EH (cell line): ENCODE measurements at places on chromosomes 3 and 15.

- no peak for DNase-seq
Observed at GRCh38 chr15:50563756-50564155, 17.3 kb upstream of the USP50 start.

GRCh38 chr3:187743195-187744141 lies 1.8 kb downstream of the BCL6 start:
- peak; percentile 70 for DNase-seq

GRCh38 chr15:40353697-40354096 lies 2.9 kb downstream of the PHGR1 start:
- no peak for DNase-seq

GRCh38 chr3:194306771-194307640 lies 44.1 kb downstream of the CPN2 start:
- DNase-seq = no peak

GRCh38 chr3:8891774-8892173 lies 71.5 kb downstream of the RAD18 start:
- DNase-seq = peak; percentile 94

DNA sequence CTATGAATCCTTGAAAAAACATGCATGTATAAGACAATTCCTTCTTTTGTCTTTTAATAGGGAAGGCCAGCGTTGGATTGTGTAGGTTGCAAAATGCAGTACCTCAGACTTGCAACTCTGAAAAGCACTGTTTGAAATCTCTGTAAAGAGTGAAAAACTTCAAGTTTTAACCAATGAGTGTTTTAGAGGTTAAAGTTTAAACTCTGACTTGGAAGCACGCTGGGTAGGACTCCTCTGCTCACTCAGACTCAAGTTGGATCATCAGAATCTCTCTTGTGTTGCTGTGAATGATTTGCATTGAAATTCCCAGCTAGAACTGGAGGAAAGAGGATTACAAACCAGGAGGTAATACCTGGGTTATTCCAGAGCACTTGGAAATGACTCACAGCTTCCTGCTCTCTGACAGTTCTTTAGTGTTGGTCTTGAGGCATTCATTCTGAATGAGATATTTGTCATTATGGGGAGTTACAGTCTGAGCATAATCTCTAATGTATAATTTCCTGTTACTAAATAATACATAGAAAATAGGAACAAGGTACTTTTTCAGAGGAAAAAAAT lies 49.1 kb downstream of the PLS1 start:
- peak; percentile 13 for DNase-seq

GRCh38 chr3:57758686-57759085 lies 2.6 kb downstream of the SLMAP start:
- peak; percentile 39 for DNase-seq

DNA sequence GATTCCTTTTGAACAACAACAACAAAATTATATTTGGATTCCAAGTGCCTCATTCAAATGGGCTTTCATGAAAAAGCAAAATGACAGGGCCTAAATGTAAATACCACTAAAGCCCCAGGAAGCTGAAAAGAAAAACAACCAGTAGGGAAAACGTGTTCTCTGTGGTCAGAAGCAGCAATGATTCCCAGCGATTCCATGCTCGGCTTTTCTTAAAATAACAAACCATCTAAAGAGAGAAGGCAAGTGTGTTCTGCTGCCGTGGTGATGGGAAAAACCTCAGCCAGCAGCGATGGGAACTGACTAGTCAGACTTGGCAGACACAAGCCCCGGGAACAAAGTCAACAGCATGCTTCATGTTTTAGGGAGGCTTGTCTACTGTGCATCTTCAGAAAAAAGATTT lies 153.6 kb downstream of the TNIK start:
- peak; percentile 99 for DNase-seq

- DNase-seq = peak; percentile 64
Observed at GRCh38 chr3:135908225-135908624, 57.3 kb upstream of the PPP2R3A start.

DNA sequence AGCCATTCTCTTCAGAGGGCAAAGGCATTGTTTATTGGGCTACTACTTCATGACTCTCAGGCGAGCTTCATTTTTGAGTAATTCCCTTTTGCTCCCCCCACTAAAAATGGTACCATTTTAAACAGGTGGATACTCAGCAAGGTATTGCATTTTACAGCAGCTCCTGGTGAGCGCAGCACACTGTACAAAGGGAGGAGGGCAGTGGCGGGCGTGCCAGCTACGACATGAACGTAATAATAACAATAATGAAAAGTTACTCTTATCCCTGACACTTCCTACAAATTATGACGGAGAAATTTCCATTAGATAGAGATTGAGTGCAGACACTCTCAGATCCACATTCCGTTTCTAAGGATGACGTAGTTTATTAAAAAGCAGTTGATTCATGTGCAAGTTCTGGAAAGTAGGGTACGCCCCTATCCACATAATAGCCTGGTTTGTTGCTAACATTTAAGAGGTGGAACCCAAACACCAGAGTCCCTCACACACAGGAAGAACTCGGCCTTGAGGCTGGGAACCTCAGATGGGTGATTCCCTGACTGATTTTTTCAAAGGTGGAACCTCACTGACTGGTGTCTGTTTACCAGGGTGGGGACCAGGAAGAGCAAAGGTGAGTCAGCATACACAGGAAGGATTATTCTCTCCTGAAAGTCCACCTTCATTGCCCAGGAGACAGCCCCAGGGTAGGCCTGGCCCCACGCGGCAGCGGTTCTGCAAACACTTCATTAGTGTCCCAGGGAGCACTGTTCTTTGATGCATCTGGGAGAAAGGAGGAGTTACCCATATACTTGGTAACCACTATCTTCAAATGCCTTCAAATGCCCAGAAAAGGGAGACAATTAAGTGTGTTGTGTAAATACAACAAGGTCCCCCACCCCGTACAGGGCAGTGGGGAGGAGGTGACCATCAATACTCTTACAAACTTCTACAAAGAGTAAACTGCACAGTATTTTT lies 69.9 kb downstream of the LDHAL6B start:
- DNase-seq = no peak

DNA sequence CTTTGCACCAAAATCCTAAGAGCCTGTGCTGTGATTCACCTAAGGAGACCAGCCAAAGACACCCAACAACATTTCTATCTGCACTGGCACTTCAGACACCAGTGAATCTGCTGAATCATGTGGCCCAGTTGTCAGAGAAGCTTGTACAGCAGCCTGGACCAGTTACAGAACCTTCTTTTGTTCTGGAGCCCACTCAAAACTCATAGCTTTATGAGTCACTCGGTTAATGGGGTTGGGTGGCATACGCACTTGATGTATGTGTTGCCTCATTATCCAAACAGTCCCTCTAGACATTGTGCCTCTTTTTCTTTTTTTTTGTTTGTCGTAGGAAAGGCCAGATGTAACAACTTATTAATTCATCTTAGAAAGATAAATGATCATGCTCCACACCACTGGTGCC lies 25.6 kb upstream of the GOLGA6L2 start:
- no peak for DNase-seq

DNA sequence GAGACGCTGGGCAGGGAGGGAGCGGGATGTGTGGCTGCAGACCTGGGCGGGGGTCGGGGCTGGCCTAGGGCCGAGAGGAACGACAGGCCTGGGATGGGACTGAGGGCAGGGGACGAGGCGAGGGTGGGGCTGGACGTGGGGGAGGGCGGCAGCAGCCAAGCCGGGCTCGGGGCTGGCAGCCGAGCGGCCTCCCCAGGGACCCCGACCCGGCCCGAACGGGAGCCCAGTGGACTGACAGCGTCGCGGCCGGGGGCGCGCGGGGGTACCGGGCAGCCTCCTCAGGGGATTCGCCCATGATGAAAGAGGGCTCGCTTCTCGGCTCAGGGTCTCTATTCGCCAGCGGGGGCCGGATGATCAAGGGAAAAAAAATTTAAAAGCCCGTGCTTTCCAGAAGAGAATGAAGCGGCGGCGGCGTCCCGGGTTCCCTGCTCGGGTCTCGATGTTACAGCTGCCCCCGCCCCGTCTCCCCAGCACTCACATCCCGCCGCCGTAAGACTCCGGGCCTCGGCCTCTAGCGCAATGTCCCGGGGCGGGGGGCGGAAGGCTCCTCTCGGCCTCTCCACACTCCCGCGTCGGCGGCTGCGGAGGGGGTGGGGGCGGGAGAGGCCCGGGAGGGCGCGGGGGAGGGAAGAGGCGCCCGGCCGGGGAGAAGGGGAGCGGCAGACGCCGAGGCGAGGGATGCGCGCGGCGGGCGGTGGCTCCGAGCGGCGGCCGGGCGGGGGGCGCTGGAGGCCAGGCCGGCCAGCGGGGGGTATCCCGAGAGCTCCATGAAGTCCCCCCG lies 4.3 kb downstream of the PTH1R start:
- DNase-seq = peak; percentile 41

- no peak for DNase-seq
Observed at GRCh38 chr3:117788506-117788905, 1078.9 kb downstream of the TUSC7 start.

DNA sequence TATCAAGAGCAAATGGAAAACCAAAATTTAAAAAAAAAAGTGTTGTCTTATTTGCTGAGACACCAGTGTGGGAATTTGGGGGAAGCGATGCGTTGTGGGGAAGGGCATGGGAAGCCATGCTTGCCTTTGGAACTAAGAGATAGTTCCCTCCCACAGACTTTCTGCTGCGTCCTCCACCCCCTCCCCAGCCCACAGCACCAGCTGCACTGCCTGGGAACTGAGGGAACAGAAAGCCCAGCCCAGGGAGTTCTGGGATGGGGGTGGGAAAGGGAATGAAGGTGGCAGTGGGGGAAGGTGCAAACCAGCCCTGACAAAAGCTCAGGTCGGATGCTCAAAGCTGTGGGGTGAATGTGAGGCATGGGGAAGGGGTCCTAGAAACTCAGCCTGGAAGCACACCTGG lies 8.1 kb upstream of the NTRK3 start:
- DNase-seq = no peak

DNA sequence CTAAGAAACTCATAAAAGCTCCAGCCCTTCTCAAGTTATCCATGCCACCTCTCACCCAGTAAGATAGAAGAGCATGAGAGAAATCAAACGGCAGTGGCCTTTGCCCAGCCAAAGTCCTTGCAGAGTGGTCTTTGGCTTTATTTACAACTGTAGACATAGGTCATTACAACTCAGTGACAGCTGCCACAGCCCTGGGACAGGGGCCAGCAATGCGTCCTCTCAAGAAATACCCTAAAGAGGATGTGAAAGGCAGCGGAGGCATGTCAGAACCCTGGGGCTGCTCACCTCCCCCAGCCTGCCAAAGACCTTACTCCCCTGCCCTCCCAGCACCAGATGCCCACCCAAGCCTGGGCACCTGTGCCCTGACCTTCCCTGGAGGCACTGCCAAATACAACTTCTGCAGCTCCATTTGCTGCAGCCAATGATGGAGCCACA lies 6.3 kb downstream of the ACAA1 start:
- DNase-seq = no peak

- peak; percentile 84 for DNase-seq
Observed at GRCh38 chr3:126746395-126747177, 42.5 kb downstream of the CHCHD6 start.

DNA sequence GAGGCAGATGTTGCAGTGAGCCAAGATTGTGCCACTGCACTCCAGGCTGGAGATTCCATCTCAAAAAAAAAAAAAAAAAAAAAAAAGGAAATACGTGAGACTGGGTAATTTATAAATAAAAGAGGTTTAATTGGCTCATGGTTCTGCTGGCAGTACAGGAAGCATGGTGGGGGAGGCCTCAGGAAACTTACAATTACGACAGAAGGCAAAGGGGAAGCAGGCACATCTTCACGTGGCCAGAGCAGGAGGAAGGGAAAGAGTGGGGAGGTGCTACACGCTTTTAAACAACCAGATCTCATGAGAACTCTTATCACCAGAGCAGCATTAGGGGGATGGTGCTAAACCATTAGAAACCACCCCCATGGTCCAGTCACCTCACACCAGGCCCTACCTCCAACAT lies 138.2 kb upstream of the IL12A start:
- DNase-seq = no peak

DNA sequence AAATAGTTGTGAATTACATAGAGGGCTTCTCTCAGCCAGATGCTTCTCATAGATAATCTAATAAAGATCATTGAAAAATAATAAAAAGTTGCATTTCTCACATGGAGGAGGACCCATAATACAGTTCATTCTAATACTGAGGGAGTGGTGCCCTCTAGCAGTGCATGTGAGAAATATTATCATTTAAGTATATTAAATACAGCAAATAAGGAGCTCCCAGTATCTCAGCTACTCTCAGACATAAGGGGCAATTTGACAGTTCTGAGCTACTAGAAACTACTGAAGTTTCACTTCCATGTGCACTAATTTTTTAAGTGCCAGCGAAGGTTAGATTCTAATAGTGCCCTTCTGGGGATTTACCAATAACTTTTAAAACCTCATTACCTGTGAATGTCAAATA lies 188.3 kb downstream of the IL5RA start:
- no peak for DNase-seq

- DNase-seq = peak; percentile 28
Observed at GRCh38 chr3:161295325-161295724, 74.2 kb downstream of the NMD3 start.

DNA sequence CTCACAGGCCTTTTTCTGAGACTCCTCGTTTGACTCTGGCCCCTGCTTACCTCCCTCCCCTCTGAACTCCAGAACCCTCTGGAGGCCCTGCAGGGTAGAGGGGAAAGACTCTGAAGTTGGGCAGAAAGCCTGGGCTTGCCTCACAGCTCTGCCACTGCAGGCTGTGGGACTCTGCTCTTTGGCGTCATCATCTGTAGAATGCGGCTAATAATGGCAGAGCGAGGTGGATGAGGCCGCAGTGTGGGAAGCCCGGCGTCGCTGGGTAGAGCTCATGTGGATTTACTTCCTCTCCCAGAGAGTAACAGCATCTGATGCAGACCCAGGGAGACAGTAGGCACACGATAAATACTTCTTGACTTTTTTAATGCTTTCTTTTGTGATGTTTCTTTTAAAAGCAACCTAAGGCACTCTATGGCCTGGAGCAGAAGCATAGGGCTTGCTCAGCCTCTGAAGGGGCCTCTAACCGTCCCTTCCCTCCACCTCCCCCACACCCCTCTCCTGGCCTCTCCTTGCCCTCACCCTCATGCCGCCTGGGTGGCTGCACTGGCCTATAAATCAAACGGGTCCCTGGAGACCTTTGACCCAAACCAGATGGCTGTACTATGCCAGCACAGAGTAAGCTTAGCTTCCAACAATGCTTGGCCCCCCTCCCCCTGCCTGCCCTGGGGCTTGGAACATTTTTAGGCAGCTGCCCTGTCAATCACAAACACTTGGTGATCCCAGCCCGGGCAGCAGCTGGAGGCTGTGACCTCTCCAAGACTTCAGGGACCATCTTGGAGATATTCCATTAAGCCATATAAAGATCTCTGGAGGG lies 32.9 kb downstream of the SPSB4 start:
- no peak for DNase-seq

GRCh38 chr3:178476886-178477285 lies 59.4 kb upstream of the KCNMB2 start:
- no peak for DNase-seq

DNA sequence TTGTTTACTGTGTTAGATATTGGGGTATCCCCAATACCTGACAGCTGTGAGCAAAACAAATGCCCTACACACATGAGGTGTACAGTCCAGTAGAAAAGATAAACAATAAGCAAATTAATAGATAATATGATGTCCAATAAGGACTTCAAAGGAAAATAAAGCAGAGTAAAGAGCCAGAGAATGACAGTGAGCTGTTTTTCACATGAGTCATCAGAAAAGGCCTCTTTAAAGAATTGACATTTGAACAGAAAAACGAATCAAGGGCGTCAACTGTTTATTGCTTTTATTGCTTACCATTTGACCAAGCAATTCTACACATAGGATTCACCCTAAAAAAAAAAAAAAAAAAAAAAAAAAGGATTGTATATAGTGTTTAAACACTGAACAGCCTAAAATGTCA lies 96.6 kb upstream of the FLNB start:
- peak; percentile 49 for DNase-seq
